ENCODE measurements at places on chromosomes 5 and 9.
A peak's percentile ranks its signal among the peaks of the same experiment; 100 is the strongest.

GRCh38 chr5:77086689-77087483 is at the start of gene ZBED3:
TSS of gene ZBED3 (minus strand) at chr5:77087285. CDS start at chr5:77077878, 9,407 bp downstream.
- DNase-seq = peak; percentile 18

GRCh38 chr9:106892632-106893031 is 29.7 kb downstream of the ZNF462 start:
- DNase-seq = no peak

GRCh38 chr9:135039916-135040645 is 47.4 kb upstream of the OLFM1 start:
- no peak for DNase-seq

- DNase-seq = no peak
These were observed 155.8 kb upstream of the APC start for GRCh38 chr5:112581811-112582320.

- no peak for DNase-seq
These were observed 969.2 kb downstream of the CDH18 start for GRCh38 chr5:19018822-19019221.

GRCh38 chr9:81244631-81245030 is 444.7 kb downstream of the TLE1 start:
- no peak for DNase-seq

DNA sequence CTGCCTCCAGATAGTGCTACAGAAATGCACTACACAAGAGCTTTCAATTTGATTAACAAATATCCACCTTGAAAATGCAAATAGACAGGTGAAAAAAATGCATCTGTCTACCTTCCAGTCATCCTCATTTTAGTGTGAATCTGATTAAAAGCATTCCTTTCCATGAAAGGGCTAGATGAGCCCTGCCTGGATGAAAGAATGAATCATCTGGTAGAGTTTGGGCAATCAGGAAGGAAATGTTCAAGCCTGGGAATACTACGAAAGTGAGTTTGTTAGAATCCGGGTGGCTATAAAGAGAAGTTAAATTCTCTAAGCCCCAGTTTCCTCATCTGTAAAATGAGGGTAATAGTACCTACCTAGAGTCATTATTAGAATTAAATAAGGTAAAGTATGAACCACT is 142.6 kb downstream of the FAM114A2 start:
- no peak for DNase-seq

DNA sequence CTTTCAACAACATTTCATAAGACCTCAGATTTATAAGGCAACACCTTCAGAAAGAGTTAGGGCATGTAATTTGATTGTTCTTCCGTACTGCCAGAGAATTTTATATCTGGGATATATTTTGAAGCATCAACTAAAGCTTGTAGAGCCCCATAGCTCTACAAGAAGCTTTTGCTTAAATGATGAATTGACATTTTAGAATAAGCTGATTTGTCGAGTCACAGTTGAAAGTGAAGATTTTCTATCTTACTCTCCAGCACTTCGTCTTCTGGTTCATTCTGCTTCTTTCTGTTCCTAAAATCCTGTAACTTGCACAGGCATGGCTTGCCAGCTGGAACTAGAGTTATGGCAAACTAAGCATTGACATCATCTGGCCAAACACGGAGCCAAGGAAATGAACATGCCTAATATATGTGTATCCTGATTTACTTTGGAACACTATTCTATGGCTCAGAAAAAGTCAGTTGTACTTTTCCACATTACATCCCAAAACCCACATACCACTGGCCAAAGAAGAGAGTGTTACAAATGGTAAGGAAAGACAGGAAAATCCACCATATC is 68.6 kb upstream of the MAST4 start:
- DNase-seq = no peak

- no peak for DNase-seq
These were observed 354.5 kb downstream of the SPOCK1 start for GRCh38 chr5:137144656-137145055.

GRCh38 chr5:178078197-178079010 is 34.9 kb upstream of the N4BP3 start:
- no peak for DNase-seq

DNA sequence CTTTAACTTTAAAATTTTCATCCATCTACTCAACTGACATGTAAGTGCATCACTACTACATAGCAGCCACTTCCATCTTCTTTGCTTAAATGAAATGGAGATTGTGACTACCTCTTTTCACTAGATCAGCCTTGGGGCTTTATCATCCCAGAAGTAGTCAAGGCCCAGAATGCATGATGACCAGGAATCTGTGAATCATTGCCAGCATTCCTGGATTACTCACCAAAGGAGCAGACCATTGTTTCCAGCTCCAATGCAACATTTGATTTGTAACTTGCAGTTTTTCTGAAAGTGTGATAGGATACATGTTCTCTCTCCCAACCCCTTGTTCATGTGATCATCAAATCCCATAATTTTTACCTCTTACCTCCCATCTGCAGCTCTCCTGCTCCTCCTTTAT is 65.1 kb downstream of the PLPPR1 start:
- no peak for DNase-seq

DNA sequence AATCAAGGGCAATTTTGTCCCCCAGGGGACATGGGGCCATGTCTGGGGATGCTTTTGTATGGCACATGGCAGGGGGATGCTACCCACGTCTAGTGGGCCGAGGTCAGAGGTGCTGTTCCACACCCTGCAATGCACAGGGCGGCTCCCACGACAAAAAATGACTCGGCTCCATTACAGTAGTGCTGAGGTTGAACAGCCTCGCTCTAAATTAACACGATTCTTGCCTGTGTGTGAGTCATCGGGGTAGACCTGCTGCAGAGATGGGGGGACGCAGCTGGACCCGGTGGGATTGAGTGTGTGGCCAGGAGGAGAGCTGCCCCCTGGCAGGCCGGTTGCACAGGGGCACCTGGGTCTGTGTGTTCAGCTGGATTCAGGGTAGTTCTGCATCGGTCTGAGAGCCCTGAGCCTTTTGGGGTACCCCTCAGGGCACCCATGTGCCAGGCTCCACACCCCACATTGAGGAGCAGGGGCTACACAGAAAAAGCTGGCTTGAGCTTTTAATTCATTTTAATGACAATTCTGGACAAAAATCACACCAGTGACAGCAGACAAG is 20.0 kb upstream of the COL5A1 start:
- no peak for DNase-seq

GRCh38 chr9:104851546-104851920 is 76.4 kb downstream of the ABCA1 start:
- no peak for DNase-seq

DNA sequence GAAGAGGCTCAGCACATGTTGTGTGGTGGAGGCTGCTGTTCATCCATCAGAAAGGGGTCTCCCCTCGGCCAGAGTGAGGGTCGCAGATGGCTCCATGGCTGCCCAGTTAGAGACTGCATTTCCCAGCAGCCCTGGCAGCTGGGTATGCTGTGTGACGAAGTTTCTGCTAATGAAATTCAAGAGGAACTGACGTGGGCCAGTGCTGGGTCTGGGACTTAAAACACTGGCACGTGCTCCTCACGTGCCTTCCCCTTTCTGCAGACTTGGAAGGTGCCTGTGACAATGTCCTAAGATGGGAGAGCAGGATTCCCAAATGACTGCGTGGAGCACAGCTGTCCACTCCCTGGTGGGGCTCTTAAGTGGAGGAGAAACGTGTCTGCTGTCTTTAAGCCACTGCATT is 114.5 kb upstream of the RAPGEF1 start:
- DNase-seq = no peak

DNA sequence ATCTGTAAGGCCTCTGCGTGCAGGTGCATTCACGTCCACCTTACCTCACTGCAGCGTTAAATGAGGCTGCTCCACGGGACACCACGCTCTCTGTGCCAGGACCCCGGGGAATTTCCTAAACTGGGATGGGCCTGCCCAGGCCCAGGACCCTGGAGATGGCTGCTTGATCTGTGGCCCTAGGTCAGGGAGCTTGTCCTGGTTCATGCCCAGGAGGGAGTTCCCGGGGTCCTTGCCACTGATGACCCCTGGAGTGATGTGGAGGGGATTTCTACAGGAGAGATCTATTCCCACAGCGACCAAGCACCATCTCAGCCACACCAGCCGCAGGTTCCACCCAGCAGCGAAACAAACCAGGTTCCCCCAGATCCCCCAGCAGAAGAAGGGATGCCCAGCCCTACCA is 3.5 kb downstream of the OR2V1 start:
- DNase-seq = no peak

- DNase-seq = no peak
These were observed 18.2 kb upstream of the CCNH start for GRCh38 chr5:87430863-87431457.

All from stimulated activated naive CD4-positive, alpha-beta T cell treated with Interleukin-2 at 50 U/mL for 16 hours (primary cell).